ENCODE measurements at places on chromosomes 2 and 18.

DNA sequence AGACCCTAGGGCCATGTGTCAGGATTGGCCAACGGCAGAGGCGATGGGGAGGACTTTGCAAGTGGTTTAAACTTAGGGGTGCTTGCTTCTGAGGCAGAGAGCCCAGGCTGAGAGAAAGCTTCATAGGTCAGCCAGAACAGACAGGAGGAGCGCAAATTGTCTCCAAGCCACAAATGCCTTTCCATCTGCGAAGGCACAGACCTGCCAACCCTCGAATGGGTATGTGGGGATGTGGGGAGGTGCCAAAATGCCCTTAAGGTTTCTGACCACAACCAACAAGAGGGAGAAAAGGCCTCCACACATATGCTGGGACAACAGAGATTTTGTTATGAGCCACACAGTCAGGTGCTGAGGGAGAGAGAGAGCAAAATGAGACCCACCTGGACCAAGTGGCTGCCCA lies 283.6 kb downstream of the CYP26B1 start:
- no peak for DNase-seq

GRCh38 chr2:233794128-233794658 lies 16.1 kb downstream of the MROH2A start:
- DNase-seq = no peak

DNA sequence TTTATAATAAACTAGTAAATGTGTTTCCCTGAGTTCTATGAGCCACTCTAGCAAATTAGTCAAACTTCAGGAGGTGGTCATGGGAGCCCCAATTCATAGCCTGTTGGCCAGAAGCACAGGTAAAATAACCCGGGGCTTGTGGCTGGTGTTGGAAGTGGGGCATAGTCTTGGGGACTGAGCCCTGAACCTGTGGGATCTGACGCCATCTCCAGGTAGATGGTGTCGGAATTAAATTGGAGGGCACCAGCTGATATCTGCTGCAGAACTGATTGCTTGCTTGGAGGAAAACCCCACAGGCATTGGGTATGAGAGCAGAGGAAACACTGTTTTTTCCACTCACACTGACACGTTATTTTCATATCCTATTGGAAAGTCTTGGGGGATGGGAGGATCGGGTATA lies 14.1 kb downstream of the NMS start:
- peak; percentile 3 for DNase-seq

DNA sequence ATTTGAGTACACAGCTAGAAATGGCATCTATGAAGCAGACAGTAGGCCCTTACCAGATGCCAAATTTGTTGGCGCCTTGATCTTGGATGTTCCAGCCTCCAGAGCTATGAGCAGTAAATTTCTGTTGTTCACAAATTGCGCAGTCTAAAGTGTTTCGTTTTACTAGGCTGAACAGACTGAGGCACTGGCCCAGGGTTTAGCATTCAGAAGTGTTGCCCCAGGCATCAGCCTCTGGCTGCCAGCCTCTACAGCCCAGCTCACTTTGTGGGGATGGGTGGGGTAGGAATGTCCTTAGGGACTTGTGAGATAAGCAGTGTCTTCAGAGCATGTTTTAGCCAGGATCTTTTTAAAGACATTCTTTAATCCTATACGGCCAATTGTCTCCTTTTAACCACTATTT lies 51.5 kb upstream of the MGAT5 start:
- no peak for DNase-seq

GRCh38 chr2:12116228-12116750 lies 369.9 kb downstream of the LPIN1 start:
- no peak for DNase-seq

- no peak for DNase-seq
These were observed 100.6 kb downstream of the MSH2 start for GRCh38 chr2:47503481-47504070.

DNA sequence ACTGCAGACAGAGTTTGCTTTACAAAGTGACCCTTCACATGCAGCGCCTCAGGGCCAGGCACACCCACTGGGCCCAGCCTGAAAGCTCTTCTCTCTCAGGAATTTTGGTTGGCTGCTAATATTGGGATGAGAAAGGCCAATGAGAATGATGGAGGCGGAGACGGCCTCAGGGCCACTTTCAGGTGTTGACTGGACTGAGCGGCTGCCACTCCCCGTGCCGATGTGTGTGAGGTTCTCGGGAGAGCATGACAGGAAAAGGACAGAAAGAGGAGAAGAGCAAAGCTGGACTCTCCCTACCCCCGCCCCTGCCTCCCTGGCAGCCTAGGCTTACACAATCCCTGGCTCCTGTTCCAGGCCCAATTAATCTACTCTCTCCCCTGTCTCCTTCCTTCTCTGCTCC lies 155.7 kb downstream of the CELF4 start:
- no peak for DNase-seq

- DNase-seq = no peak
These were observed 99.5 kb upstream of the CCDC85A start for GRCh38 chr2:56084111-56084901.

DNA sequence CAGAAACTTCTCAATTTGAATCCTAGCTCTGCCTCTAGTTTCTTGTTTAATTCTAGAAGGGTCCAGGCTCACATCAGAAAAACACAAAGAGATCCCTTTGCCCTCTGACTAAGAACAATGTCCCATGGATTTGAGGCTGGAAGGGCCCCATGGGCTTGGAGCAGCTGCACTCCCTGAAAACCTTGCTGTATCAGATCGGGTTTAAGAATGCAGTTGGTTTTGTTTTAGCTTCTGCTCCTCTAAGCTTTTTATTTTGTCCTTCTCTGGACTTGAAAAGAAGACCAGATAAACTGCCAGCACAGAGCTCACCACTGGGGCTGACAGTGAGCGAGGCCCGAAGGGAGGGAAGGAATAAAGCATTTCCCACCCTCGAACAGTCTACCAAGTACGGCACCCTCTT lies 69.2 kb upstream of the WIPF1 start:
- no peak for DNase-seq

GRCh38 chr2:74935975-74936391 lies 22.5 kb upstream of the POLE4 start:
- DNase-seq = no peak

- DNase-seq = no peak
These were observed 3.7 kb downstream of the NFATC1 start for GRCh38 chr18:79399275-79400081.

DNA sequence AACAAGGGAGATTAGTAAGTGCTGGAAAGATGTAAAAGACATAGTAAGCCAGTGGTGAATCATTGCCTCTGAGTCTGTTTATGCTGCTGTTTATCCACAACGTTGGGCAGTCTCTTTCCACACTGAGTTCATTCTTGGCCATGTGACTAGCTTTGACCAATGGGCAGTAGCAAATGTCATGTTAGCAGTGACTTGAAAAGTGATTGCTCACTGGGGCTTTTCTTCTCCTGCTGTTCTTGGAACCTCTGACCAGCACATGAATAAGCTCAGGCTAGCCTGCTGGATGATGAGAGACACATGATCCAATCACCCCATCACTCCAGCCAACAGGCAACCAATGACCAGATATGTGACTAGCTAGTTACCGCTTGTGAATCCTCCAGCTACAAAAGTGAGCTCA lies 360.4 kb downstream of the SLC4A3 start:
- DNase-seq = no peak

GRCh38 chr2:119753041-119753929 lies 6.4 kb upstream of the PTPN4 start:
- peak; percentile 35 for DNase-seq

GRCh38 chr18:75081486-75081885 lies 127.5 kb downstream of the PTGR3 start:
- DNase-seq = no peak

GRCh38 chr2:224165901-224166319 lies 126.8 kb upstream of the SERPINE2 start:
- DNase-seq = no peak

GRCh38 chr2:85243101-85244072 lies 84.4 kb downstream of the TGOLN2 start:
- no peak for DNase-seq

DNA sequence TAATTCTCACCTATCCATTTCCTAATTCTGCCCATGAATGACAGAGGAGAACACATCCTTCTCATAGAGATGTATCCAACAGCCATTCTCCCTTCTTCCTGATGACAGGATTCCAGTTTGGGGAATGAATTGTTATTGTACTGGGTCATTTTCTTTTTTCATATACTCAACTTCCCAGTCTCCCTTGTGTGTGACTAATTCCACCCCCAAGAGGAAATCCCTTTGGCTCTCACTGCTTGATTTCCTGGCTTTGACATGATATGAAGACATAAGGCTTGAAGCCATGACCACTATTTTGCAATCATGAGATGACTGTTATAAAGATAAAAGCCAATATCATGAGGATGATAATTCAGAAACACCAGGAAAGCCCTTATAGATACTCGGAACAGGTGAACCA lies 384.7 kb upstream of the ACVR2A start:
- no peak for DNase-seq

DNA sequence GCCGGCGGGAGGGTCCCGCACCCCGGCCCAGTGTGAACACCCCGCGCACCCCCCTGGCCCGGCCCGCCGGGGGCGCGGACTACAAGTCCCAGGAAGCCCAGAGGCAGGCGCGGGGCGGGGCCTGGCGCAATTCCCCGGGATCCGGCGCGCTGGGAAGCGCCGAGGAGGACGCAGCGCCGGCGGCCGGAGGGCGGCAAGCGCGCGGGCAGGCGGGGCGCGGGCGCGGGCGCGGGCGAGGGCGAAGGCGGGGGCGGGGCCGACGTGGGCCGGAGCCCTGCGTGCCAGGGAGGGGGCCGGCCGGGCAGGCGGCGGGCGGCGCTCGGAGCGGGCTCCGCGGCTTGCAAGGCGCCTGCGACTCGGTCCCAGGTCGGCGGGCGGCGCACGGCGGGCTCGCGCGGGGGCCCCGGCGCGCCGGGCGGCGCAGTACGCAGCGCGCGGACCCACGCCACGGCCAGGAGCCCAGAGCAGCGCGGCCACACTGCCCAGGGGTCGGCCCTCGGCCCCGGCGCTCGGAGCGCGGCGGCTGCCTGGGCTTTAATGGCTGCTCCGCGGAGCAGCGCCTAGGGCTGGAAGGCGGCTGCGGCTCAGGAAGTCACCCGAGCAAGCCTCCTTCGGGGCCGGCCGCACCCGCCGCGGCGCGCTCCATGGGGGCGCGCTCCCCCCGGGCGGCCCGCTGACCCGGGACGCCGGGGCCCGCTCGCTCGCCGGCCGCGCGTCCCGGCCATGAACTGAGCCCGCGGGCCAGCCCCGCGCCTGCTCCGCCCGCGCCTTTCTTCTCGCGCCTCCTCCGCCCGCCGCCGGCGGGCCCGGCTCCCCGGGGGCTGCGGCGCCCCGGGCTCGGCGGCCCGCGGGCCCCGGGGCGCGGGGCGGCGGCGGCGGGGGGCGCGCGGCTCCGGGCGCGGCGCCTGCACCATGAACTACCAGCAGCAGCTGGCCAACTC lies at the start of gene AGAP1:
Gene AGAP1 (plus strand): TSS at position 269 of the 941 bp plus-strand sequence.
- DNase-seq = peak; percentile 57

DNA sequence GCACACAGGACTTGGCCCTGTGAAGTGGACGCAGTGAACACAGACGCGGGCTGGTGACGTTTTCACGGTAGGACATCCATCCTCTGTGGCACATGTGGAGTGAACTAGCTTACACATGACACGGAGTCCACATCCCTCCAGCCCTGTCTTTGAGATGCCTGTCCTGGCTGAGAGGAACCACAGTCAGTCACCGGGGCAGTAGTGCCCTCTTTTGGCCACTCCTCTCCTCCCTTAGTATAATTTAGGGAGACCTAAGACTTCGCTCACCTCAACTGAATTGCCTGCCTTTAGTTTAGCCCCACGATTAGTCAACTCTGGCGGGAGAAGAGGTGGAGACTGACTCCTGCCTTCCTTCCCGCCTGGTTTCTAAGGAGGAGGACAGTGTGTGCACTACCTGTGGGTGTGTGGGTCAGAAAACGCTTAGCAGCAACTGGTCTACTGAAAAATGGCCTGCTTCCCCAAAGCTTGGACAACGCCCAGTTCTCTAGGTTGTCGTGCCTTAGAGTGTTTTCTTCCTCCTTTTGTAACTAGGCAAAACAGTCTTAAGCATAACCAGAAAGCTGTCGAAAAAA lies 70.6 kb downstream of the MBP start:
- no peak for DNase-seq

- DNase-seq = no peak
These were observed 868.8 kb downstream of the EPHA4 start for GRCh38 chr2:220703279-220703678.

- DNase-seq = no peak
These were observed 592 bp upstream of the MARS2 start for GRCh38 chr2:197704434-197705120.

DNA sequence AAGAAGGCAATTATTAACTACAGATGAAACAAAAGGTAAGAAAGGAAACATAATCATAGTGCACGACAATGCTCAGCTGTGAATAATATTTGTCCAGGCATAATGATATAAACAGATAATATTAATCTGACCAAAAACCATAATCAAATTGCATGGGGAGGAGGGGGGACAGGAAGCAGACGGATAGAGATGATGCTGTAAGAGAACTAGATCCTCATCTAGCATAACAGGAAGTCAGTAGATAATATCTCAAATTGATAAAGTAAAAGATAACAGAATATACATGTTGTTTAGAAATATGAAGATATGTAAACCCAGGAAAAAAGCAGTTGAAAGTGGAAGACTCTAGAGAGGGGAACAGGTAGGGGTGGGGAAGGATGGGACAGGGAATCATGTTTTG lies 84.9 kb upstream of the TGFA start:
- DNase-seq = no peak

Measured in DMS153 (cell line).